ENCODE measurements at places on chromosomes 3 and 15.

DNA sequence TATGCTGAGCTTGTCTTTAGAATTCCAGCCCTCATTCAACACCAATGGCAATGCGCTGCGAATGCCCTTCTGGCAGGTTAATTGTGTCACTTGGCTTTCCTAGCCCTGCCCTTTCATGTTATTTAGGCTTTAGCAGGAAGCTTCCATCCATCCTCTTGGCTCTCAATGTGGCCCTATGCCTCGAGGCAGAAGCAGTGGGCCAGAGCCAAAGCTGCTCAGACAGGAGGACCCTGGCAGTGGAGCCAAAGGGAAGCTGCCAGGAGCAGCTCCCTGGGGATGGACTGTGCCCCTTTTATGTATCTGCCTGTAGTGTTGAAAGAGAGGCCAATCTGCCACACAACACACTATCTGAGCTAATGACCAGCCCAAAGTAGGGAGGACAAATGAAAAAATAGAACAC is 376.4 kb downstream of the CTNNB1 start:
- DNase-seq: no peak

GRCh38 chr3:53850895-53851294 is 4.5 kb downstream of the IL17RB start:
- peak; percentile 20 for DNase-seq

- DNase-seq: no peak
These were observed 77.6 kb downstream of the SSR3 start for GRCh38 chr3:156477323-156477722.

GRCh38 chr15:44265757-44266156 is 22.8 kb upstream of the GOLM2 start:
- no peak for DNase-seq

GRCh38 chr15:86875067-86875466 is 795.4 kb downstream of the AGBL1 start:
- no peak for DNase-seq

- no peak for DNase-seq
These were observed 42.6 kb upstream of the ACKR4 start for GRCh38 chr3:132554437-132554836.

- no peak for DNase-seq
These were observed 189.3 kb downstream of the EDEM1 start for GRCh38 chr3:5376761-5377160.

Measured in right renal pelvis (tissue), 4 donors.